ENCODE measurements at places on chromosomes 2 and 18.

DNA sequence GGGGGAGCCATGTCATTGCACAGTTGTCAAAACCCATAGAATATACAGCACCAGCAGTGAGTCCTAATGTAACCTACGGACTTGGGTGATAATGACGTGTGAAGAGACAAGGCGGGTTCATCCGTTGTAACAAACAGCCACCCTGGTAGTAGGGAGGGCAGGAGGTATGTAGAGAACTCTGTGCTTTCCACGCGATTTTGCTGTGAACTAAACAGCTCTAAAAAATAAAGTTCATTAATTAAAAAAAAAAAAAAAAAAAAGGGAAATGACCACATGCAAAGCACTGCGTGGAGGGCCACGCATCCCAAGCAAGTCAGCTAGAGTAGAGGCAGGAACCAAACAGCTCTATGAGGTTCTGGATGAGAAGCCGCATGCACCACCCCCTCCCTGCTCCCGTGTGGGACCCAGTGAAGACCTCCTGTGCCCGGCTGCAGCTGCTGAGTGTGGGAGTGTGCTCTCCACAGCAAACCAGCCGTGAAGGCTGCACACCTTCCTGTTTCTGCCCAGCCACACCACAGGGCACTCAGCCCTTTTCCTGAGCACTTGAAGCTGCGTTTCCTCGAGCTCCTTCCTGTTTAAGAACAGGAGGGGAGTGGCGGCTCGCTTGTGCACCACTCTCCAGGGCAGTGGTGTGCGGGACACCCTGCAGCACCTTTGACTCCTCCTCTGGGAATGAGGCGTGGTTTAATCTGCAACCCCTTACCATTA is 65.6 kb downstream of the ODC1 start:
- DNase-seq: no peak

- DNase-seq: no peak
Measured at GRCh38 chr2:219789476-219789875, 162.0 kb downstream of the SLC4A3 start.

GRCh38 chr18:79986726-79987125 is 1.6 kb downstream of the TXNL4A start:
- DNase-seq: no peak

DNA sequence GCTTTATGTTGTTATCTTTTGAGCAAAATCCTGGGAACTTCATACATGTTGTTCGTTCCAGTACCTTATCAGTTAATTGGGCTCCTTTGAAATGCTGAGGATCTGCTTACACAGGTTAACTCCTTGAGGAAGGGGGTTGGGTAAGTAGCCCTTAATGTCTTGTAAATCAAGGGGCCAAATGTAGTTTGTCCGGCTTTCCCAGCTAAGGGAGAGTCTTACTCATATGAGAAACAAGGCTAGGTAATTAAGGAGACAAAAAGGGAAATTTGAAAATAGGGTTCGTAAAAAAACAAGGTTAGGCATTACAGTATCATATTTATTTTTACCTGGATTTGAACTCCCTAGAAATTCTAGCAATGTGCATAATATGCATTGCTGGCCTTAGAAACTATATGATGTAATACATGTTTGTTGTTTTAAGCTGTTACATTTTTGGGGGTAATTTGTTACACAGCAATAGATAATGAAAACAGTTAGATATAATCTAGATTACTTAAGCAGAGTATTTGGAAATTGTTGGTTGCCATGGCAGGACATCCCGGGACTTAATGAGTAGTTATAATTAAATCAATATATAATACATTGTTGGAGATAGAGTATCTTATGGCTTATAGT is 30.9 kb upstream of the RNF149 start:
- DNase-seq: no peak

DNA sequence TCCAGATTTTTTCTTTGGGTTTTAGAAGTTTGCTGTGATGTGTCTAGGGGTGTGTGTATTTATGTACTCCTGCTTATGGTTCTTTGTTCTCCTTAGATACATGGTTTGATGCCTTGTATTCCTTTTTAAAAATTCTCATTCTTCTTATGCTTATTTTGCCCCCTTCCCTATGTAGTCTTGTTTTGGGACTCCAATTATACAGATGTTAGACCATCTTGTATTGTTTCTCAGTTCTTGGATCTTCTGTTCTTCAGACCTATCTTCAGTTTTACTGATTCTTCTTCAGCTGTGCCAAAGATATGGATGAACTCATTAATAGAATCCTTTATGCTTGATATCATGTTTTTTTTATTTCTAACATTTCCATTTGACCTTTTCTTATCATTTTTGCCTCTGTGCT is 14.2 kb upstream of the MSL3B start:
- DNase-seq: no peak

GRCh38 chr2:8436585-8436984 is 245.3 kb upstream of the ID2 start:
- DNase-seq: no peak

GRCh38 chr18:78939105-78939504 is 40.5 kb upstream of the SALL3 start:
- DNase-seq: no peak

Data from adrenal gland (tissue), 19 donors.